GDM1 (cell line): ENCODE measurements at places on chromosomes 16 and 17.

DNA sequence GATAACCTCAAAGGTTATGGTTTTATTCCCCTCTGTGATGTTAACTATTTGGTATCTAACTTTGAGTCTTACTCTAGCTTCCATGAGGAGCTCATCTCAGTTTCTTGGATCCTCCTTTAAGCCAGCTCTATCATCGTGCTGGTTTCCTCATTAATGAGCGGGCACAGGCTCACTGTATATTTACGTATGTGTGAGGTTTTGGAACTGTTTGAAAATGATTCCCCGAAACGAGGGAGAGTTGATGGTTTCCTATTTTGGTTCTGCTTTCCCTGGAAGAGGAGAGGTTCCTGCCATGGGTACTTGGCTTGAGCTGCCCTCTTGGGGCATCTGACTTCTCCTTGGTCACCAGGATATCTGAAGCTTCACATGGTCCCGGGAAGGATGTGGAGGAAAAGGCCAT lies 32.7 kb upstream of the PIK3R6 start:
- DNase-seq: no peak

DNA sequence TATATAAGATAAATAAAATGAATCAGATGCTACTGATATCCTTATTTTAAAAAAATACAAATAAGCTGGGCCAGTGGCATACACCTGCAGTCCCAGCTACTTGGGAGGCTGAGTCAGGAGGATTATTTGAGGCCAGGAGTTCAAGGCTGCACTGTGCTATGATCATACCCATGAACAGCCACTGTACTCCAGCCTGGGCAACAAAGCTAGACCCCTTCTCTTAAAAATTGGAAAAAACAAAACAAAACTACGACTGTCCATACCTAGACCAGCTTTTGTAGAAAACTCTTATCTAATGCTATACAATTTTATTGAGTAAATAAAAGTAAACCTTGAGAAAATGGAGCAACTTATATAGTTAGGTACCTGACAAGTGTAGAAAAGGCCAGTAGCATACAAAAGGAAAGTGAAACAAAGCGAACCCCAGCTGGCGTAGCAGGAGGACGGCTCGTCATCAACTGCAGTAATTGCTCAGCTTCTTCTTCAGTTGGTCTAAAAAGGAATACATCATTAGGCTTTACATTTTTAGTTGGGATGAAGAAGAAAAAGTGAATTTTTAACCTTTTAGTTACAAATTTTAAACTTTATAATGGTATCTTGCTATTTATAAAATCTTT lies 23.6 kb downstream of the INTS2 start:
- no peak for DNase-seq

- DNase-seq: no peak
Measured at GRCh38 chr17:70278844-70279462, 109.6 kb downstream of the KCNJ2 start.

DNA sequence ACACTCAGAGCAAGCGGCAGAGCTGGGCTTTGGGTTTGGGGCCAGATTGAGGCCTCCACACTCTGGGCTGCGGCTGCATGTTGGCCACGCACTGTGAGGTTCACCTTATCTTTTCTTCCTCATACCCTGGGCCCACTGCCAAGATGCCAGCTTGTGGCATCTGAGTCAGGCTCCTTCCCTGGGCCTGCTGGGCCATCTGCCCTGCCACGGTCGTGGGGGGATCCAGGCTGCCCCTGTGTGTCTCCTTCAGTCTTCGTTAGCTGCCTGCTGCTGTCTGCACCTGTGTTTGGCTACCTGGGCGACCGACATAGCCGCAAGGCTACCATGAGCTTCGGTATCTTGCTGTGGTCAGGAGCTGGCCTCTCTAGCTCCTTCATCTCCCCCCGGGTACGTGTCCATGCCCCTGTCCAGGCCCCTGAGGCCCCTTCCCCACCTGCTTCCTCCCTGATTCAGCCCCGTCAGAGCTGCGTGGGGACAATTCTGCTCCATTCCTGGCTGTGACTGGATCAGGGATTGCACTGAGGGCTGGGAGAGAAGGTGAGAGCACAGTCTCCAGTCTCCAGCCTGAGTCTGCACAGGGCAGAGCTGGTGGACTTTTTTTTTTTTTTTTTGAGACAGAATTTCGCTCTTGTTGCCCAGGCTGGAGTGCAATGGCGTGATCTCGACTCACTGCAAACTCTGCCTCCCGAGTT lies 11.2 kb downstream of the SPNS3 start:
- DNase-seq: peak; percentile 72

DNA sequence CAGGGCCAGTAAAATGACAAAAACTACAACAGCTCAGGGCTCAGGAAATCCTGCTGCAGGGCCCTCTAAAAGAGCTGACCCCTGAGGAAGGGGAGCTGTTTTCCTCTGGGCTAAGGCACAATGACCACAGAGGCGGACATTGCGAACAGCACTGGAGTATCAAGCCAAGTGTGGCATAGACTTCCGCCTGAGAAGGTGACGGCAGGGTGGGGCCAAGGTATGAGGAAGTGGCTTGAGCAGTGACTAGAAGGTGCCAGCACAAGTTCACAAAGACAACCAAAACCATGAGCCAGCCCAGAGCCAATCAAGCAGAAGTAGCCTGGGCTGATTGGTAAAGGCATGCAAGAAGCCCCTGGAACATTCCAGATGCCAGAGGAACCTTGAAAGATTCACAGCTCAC lies 13.9 kb downstream of the ERN2 start:
- no peak for DNase-seq

GRCh38 chr16:56613706-56614105 lies 5.3 kb downstream of the MT2A start:
- no peak for DNase-seq

- no peak for DNase-seq
Measured at GRCh38 chr16:67207249-67208091, 8.5 kb downstream of the ELMO3 start.

DNA sequence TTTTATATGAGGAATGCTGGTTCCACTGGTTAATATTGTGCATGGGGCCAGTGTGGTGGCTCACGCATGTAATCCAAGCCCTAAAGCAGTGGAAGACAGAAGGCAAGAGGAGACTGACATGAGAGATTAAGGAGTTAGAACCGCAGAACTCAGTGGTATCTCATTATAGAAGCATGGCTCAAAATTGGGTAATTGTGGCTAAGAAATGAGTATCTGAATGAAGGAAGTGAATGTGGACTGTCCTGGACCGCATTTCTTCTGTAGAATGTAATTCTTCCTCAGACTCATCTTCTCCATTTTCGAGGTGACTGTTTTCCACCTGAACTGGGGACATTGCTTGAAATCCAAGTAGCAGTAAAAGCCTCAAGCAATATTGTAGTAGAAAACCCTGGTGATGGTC lies 42.6 kb upstream of the CDR2 start:
- DNase-seq: no peak

GRCh38 chr17:35586569-35587073 lies 501 bp upstream of the AP2B1 start:
- no peak for DNase-seq

- DNase-seq: no peak
Measured at GRCh38 chr17:27355419-27355818, 61.5 kb downstream of the WSB1 start.

GRCh38 chr16:48434653-48435317 lies 49.6 kb upstream of the SIAH1 start:
- DNase-seq: peak; percentile 76

DNA sequence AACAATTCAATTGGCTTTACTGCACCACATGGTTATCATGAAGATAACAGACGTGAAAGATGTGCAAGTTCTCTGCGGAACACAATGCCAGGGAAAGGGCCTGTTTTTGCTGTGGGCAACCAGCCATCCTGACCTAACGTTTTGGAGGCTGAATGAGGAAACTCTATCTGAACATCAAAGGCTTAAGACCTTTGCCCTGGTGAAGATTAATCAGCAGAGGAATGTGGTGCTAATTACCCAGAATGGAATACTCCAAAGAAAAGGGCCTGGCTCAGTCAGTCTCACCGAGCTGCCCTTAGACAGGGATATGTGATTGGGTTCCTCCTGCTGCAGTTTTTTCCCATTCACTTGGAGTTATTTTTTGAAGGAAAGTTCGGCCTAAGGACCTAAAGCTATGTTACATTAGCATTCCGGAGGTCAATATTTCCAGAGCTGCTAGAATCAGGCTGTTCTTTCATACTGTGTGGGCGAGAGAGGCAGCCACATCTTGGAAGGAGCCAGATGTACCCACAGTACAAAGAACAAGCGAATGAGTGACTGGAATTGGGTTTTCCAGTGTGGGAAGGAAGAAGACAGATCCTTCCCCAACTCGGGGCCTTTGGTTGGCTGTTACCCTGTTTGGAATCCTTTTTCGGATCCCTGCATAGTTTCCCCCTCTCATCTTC lies 15.5 kb downstream of the ASIC2 start:
- DNase-seq: no peak

DNA sequence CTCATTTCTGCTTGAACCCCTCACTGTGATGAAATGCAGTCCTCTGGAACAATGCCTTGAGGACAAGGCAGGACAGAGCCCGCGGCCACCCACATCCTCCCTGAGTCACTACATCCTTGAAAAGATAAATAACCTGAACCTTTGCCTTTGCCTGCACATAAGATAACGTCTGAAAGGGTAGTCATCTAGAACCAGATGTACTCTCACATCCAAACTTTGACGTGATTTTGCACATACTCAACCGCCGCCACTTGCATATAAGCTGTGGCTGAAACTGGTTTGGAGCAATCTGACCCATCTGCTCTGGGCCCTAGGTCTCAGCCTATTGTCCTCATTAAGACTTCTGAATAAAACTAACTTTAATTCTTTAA lies 252.1 kb downstream of the PHKB start:
- peak; percentile 53 for DNase-seq

DNA sequence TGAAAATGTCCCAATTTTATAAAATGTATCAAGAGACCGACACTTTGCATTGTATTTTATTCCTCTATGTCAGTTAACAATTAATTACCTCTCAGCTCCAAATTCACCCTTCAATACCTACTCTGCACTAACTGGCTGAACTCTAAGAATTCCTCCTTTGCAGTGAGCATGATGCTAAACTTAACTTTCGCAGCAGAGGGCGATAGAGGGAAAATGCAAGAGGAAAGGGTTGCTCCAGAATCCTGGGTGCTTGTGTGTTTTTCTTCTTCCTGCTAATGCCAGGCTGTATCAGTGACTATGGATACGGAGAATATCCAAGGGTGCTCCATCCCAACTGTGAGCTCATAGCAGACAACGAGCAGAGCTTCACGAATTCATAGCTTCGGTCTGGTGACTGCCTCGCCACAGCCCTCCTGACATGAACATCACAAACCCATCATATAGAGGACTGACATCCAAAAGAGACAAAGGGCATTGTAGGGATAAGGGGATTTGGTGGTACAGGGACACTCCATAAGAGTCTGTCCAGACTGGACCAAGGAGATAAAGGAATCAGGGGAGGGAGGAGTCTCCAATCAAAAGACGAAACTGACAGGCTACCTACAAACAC lies 172.9 kb downstream of the STX8 start:
- DNase-seq: no peak

DNA sequence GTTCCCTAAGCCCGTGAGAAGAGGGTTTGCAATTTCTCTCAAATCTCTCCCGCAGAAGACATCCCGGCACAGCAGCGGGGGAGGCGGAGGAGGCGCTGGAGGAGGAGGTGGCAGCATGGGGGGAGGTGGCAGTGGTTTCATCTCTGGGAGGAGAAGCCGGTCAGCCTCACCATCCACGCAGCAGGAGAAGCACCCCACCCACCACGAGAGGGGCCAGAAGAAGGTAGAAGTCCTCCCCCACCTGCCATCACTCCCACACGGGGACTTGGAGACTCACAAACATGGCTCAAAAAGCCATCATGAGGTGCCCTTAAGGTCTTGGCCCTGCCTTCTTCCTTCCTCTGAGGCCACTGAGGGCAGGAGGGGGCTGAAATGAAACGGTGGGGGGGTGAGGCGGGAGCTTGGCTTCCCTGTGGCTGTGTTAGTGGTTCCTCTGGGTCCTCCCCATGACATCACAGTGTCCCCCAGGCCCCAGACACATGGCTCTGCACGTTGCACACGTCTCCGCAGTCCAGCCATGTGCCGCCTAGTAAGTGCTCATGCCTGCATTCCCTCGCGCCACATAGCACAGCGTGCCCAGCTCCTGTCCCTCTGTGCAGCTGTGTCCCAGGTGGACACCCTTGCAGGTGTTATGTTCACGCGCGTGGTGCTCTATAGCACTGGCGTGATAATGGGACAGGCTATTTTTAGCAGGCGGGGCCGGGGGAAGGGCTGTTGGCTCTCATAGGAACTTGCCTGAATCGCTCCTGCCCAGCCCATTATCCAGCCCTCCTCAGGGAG lies 6.9 kb downstream of the MLLT6 start:
- DNase-seq: peak; percentile 62
